ENCODE measurements at places on chromosomes 2 and 18.

GRCh38 chr18:55237660-55238059, 278.4 kb upstream of the CCDC68 start:
- DNase-seq: no peak

GRCh38 chr2:197238043-197238365, 72.6 kb downstream of the ANKRD44 start:
- DNase-seq: peak; percentile 44

- DNase-seq: peak; percentile 61
These were observed 1.3 kb downstream of the RTP5 start for GRCh38 chr2:241870611-241871537.

DNA sequence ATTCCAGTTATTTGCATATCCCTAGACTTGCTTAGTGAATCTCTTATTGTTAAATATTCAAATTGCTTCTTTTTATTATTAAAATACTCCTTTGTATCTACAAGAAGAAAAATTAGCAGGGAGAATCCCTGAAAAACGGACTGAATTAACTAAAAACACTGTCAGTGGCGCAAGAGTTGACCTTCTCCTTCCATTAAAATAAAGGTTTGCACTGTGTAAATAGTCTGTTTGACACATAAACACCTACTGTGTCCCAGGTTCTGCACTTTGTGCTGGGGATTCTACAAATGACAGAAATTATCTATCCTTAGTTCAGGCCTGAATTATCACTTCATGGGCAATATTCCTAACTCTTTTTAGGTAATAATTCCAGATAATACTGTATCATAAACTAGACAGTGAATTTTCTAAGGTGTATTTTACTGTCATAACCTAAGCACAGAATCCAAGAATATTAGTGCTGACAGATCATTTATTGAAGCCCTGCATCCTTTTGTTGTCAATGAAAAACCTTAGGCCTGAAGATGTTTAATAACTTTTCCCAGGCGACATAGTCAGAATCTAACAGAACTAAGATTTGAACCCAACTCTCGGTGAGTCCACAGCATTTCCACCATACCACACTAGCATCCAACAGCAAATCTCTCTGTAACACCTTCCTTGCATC, 17.0 kb upstream of the BMP10 start:
- no peak for DNase-seq

GRCh38 chr2:80968450-80968849, 663.9 kb upstream of the LRRTM1 start:
- no peak for DNase-seq

- DNase-seq: no peak
These were observed 146.6 kb upstream of the ITGA6 start for GRCh38 chr2:172280571-172281361.

DNA sequence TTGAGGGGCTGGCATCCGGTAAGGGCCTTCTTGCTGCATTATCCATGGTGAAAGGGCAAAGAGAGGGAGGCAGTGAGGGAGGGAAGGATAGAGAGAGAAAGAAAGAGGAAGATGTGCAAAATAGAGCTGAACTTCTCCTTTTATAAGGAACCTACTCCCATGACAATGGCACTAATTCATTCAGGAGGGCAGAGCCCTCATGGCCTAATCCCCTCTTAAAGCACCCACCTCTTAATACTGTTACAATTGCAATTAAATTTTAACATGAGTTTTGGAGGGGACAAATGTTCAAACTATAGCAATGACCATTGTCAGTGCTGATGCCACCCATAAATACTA, 60.2 kb downstream of the CXCR4 start:
- DNase-seq: no peak

GRCh38 chr2:128797937-128798336, 479.3 kb upstream of the HS6ST1 start:
- DNase-seq: no peak

GRCh38 chr2:49271060-49271606, 116.8 kb upstream of the FSHR start:
- DNase-seq: no peak

GRCh38 chr2:104786821-104787220, 67.1 kb upstream of the POU3F3 start:
- no peak for DNase-seq

DNA sequence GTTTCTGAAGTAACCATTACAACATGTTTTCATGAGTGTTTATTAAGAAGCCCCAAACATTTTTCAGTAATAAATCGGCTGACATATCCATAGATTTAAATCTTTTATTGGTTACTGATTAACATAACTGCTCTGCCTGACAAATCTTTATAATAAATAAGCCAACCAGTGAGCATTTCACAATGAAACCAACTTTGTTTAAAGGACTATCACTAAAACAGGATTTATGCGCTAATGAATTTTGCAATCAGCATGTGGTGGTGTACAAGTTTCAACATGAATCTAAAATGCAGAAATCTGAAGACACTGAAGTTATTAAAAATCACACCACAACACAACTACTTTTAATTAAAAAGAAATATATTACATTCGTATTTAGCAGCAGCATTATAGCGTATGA, 166.7 kb downstream of the MEIS1 start:
- DNase-seq: no peak

DNA sequence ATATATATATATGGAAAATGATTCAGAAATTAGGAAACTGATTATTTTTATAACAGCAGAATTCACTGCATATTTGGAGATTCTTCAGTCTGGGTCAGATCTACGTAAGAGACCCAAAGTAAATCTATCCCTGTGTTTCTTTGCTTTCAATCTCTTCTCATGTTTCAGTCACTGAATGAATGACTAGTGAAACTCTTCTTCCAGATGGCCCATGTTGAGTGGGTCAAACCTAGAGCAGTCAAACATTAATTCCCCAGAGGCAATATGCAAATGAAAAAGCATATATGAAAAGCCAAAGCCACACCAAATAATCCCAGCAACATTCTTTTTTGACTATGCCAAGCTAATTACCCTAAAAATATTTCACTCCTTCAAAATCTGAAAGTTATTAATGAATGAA, 317.3 kb downstream of the RBM43 start:
- DNase-seq: no peak

DNA sequence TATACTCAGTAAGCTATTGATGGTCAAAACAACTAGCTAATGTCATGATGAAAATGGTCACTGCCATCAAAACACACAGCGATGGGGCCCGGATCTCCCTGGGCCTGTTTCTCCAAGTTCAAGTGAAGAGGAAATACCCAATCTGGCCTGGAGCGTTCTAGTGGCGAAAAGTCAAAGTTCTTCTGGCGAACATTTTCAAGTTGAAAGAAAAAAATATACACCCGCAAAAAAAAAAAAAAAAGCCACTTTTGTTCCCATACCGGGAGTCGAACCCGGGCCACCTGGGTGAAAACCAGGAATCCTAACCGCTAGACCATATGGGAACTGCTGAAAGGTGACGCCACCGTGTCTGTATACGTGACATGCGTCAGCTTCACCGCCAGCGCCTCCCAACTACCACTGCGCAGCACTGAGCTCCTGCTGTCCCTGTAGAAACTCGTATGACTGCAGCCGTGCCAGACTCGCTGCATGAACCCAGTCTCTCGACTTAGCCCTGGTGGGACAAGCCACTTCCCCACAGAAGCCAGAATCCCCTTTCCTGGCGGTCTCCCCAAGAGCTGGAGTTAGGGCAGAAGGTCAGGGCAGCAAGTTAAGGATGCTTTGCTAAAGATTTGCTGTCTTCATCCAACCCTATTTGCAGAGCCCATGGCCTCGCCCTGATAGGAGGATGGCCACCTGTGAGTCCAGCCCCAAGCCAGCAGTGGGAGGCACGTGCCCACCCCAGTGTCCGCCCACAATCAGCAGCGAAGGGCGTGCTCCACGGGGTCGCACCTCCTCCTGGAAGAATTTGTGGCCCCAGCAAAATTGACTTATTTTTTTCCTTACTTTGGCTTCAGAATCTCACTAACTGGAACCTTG, 5.6 kb upstream of the IMP4 start:
- DNase-seq: peak; percentile 56

DNA sequence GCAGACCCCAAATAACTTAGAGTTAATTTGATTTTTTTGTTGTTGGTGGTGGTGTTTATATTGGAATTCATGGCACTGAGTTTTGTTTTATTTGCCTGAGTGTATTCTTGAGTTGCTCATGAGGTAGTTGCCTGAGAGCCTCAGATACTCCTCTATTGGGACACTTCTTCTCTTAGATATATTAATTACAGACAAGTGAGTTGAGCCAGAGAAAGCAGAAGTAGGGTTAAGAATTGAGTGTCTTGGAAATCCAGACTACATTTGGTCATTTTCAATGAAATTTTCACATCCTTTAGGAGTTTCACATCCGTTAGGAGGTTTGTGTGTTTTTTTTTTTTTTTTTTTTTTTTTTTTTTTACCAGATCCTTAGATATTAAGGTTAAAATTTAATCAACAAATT, 29.0 kb downstream of the FMNL2 start:
- no peak for DNase-seq

- DNase-seq: no peak
These were observed 123.8 kb downstream of the MYO1B start for GRCh38 chr2:191369034-191369433.

DNA sequence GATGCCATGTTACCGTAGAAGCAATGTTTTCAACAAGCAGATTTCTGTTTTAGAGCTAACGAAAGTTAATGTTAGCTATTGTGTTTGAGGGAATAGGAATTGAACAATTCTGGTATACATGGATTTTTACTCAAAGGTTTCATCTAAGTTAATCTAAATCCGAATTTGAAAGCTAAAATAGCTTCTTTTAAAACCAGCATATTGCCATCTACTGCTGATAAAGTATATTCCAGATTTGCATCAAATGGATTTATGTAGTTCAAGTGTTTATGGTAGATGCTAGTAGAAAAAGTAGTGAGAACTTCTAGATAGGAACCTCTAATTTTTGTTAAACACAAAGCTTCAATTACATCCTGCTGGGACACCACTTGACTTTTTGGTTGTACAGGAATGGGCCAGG, 1569.5 kb upstream of the NXPH2 start:
- no peak for DNase-seq

DNA sequence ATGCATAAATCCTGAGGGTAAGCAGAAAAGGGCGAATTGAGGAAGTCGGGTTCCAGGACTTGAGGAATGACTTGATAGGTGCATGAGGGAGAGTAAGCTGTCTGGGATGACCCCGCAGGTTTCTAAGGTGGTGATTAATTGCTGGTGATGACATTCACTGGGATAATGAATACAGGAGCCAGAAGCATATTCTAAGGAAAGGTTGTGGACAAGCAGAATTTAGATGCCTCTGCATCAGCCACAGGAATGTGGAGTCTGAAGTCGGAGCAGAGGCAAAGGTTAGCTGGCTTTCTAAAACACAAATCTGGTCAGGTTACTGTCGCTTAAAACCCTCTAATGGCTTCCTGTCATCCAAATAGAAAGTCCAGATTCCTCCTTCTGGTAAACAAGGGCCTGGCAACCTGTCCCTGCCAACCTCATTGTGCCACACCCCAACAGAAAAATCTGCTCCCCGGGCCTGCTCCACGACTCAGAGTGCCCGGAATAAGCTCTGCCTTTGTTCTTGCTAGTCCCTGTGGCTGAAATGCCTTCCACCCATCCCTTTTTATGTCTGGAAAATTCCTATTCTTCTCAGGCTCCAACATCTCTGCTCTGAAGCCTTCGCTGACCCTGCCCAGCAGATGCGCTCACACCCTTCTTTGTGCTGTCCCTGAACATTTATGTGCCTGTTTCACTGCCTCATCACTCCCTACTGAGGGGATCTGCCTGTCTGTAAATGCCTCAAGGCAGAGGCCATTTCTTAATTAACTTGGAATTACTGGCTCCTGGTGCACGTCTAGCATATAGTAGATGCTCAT, 11.3 kb upstream of the TMEM214 start:
- DNase-seq: no peak

DNA sequence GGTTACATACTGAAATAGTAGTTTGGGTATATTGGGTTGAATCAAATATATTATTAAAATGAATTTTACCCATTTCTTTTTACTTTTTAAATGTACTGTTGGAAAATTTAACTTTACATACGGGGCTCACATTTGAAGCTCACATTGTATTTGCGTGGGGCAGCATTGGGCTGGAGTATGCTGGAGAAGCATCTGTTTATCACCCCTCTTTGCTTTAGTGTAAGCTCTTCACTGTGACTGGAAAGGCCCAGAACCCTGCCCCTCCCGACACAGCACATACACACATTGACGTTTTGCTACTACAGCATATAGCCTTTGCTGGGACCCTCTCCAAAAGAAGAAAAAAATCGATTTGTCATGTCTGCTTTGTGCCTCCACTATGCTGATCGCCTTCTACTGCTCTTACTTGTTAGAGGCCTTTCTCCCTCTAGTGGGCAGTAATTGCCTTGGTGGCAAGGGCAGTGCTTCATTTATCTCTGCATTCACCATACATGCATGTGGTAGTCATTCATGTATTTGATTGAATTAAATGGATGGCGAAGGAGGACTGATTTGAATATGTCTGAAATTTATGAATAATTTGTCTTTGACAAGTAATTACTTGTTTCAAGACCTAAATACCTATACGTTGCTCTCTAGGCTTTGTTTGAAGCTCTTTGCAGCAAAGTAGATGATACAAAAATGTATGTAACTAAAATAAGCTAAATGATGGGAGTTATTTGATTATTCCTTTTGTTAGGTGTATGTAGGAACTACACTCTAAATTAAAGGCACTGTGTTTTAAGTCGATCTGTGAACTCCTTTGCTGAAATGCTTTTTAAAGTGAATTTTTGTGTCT, 37.4 kb downstream of the VAPA start:
- no peak for DNase-seq

- DNase-seq: peak; percentile 18
These were observed 93.6 kb downstream of the GYPC start for GRCh38 chr2:126749537-126749936.

DNA sequence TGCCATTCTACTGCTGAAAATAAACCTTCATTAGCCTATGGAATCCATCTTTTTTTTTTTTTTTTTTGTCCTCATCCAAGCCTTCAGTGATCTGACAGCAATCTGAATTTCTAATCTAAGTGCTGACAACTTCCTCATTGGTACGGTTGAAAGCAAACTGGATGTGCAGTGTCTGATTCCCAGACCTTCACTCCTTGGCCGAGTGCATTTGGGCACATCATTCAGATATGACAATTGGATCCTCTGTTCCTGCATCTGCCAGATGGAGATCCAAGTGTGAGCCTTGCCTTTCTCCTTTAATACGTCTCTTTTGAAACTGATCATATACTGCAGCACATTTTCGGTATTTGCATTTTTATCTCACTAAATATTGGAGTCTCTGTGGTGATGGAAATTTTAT, 713.1 kb downstream of the DCDC2C start:
- no peak for DNase-seq

All from CD4-positive, alpha-beta T cell treated with Interleukin-1 beta for 1 hour (primary cell).